Activated T-cell treated with anti-CD3 and anti-CD28 coated beads, Interleukin-2, amount 50 U/mL, for 1 hour (primary cell): ENCODE measurements at places on chromosomes 3 and 15.

DNA sequence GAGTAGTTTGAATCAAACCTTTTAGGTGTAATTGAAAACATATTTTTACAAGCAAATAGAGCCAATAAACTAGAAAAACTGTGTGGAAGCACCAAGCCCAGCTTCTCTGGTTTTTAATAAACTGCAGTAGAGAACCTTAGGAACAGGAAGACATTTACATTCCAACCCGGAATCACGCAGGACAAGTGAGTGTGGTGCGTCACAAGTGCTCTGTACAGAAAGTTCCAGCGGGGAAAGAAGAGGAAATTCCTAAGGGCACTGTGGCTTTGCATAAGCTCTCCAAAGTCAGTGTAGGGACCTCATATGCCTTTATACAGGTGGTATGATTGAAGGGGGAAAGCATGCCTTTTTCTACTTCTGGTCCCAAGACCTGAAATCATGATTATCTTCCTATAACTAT lies 21.6 kb downstream of the COL8A1 start:
- DNase-seq, result no peak

- no peak for DNase-seq
These were observed 397 bp downstream of the PLXND1 start for GRCh38 chr3:129605922-129606635.

GRCh38 chr3:171347301-171348039 lies 112.7 kb downstream of the TNIK start:
- DNase-seq, result no peak

DNA sequence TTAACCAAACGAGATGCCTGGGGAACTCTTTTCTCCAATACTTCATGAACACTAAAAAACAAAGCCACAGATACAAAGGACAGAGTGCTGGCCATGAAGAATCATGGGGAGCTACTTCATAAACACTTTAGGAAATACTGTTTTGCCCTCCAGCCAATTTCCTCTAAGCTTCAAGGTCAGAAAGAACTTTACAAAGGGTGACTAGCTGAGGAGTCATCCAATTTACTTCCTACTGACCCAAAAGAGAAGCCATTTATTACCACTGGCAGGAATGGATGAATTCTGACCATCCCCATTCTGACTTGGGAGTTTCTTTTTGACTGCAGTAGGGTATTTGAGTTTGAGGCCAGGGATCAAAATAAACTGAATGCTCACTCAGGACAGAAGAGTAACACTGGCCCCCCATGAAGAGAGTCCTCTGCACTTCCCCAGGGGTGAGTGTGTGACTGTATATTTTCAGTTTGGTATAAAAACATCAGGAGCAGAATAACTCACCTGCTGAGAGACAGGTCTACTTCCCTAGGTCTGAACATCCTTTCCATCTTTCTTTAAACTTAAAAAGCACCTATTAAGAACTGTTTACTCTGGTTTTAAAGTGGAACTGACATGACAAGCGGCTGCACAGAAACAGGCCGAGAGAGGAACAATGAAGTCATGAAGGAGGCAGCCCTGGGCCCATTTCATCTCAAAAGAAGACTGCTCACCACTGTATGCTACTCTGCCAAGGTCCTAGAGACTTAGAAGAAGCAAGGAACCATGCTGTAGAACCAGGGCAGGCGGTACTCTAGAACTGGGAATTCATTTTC lies 203.6 kb downstream of the TNIK start:
- no peak for DNase-seq

- DNase-seq, result no peak
These were observed 22.1 kb downstream of the SIAH2 start for GRCh38 chr3:150740733-150741496.

DNA sequence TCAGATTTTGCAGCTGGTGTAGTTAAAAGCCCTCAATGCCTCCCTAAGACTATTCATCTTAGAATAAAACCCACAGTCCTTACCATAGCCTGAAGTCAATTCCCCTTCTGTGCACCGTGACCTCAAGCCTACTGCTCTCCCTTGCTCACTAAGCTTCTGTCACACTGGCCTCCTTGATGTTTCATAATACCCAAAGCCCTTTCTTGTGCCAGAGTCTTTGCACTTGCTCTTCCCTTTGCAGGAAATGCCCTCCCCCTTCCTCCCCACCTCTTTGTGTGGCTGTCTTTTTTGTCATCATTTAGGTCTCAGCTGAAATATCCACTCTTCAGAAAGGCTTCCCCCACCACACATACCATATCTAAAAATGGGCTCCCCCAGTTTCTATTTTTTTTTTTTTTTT lies 4.2 kb upstream of the PLEKHO2 start:
- no peak for DNase-seq

- DNase-seq, result no peak
These were observed 3.8 kb downstream of the TYRO3 start for GRCh38 chr15:41562784-41563198.

- no peak for DNase-seq
These were observed 99.1 kb downstream of the DNASE1L3 start for GRCh38 chr3:58111513-58112184.

DNA sequence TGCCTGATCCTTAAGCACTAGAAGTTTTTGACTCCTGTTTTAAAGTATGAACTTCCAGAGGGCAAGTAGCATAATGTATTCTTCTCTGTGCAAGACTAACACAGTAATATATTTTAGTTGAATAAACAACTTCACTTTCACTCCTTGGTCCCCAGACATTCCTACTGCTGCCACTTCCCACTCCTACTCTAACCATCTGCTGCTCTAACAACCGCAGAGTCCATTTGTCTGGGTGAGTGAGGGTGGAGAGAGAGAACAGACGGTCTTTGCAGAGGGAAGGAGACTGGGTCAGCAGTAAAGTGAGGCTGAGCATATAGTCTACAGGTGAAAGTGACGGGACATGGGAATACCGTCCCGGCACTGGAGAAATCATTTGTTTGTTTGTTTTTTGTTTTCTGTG lies 301.0 kb upstream of the SLCO3A1 start:
- DNase-seq, result no peak

- DNase-seq, result no peak
These were observed 75.6 kb upstream of the CACNA2D3 start for GRCh38 chr3:54046641-54047214.

- DNase-seq, result peak; percentile 39
These were observed 1.3 kb downstream of the PPM1M start for GRCh38 chr3:52246728-52247408.

DNA sequence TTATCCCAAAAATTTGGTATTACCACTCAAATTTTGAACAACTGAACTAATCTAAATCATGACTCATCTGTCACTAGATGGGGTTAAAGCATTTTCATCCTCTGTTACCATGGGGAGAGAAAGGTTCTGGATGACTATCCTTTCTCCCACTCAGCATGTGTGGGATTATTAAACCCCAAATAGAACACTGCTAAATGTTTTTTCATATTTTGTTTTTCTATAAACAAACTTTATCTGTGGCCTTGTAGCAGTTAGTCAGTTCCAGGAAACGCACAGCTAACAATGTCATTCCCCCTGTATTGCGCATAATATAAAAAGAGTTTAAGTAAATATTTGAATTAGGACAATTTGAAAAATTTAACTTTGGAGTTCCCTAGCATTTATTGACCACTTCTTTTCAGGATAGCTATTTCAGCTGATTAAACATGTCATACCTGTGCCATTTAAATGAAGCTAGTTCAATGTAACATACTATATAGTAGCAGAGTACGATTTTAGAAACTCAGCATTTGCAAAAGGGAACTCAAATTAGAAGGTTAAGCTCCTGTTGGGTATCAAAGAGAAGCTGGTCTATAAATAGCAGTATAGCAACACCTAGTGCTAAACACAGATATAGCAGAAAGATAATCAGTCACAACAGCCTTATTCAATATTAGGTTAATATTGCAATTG lies 9.2 kb upstream of the TMEM212 start:
- no peak for DNase-seq

- DNase-seq, result no peak
These were observed 2.3 kb downstream of the FBN1 start for GRCh38 chr15:48643206-48643605.

- DNase-seq, result no peak
These were observed 44.9 kb upstream of the SLC6A6 start for GRCh38 chr3:14357463-14357862.

DNA sequence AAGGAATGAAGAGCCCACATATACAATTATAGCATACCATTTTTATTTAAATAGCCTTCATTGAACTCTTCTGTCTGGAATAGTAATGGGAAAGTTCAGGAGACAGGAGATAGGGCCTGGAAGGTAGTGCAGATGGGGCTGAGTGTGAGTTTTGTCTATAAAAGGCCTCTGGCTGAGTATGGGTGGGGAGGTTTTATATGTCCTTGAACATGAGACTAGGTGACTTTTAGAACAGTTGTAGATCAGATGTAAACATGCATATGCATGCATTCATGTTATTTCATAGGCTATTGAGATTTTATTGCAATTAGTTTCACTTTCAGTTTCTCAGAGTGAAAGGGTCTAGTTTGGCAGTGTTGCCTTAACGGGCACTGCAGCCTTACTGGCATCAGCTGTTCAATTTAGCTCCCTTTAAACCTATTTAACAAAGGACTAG lies 27.1 kb downstream of the CGGBP1 start:
- DNase-seq, result no peak

GRCh38 chr3:82329300-82329699 lies 567.9 kb upstream of the GBE1 start:
- DNase-seq, result no peak

DNA sequence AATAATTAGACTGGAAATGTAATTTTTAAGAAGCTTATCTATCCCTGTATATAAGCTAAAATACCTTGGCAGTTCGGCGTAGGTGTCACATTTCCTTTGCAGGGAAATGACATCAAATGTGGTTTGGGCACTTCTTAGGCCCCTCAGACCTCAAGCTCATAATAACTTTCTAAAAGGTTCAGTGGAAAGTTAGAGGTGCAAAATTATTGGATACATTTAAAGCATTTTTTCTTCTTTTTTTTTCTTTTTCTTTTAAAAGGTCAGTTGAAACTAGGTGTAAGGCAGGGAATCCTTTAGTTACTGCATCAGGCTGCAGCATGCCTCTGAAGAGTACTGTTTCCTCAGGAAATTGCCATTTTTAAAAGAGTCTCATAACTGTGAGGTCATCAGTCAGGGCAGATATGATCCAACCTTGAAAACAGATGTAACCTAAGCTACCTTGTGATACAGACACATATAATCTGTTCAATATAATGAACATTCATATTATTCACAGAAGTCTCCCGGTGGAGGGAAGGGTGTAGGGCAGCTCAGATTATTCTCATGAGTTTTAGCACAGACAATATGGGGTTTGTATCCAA lies 4.8 kb downstream of the SACM1L start:
- no peak for DNase-seq

- DNase-seq, result no peak
These were observed 4.7 kb downstream of the LRRK1 start for GRCh38 chr15:100923902-100924301.

DNA sequence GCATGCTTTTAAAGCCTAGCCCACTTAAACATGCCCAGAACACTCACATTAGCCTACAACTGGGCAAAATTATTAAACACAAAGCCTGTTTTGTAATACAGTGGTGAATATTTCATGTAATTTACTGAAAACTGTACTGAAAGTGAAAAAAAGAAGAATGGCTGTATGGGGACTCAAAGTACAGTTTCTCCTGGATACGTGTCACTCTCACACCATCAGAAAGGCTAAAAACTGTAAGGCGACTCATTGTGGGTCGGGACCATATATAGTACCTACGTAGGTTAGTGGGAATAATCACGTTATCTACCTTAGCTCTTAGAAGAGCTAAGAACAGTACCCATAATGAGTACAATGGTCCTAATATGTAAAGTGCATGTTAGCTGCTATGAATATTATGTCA lies 80.2 kb upstream of the SPATA12 start:
- DNase-seq, result no peak

- peak; percentile 14 for DNase-seq
These were observed 2.1 kb downstream of the GRM2 start for GRCh38 chr3:51709004-51709420.

DNA sequence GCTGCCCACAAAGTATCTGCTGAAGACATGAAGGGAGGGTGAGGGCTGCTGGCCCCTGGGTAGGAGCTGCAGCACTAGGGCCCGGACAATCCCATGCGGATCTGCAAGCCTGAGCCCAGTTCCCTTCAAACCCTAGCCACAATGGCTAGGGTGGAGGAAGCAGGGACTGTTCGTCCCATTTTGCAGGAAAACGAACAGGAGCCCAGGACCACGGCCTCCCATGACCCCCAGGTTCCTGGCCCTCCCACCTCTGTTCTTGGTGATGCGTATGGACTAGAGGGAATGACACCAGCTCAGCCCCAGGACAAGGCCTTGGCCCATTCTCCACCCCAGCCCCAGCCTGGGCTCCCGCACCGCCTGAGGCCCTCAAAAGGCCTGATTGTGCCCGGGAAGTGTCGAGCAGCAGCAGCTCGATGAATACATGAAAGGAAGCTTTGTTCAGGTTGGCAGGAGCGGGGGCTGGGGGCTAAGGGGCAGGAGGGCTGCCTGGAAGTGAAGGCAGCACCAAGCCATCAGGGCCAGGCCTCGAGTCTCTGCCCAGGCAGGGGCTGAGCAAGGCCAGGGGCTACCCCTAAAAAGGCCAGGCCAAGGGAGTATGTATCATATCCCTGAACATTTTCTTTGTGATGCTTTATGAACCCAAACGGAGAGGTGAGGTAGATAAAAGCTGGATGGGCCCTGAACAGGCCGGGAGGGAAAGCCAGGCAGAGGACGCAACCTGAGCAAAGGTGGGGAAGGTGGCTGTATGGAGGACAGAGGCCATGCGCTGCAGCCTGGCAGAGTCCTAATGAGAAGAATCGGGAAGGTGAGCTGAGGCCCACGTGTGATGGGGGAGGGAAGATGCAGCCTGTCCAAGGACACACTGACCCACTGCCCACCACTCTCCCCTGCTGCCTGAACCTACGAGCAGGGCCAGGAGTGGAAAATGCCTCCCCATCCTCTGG lies 12.2 kb downstream of the SEMA7A start:
- no peak for DNase-seq

DNA sequence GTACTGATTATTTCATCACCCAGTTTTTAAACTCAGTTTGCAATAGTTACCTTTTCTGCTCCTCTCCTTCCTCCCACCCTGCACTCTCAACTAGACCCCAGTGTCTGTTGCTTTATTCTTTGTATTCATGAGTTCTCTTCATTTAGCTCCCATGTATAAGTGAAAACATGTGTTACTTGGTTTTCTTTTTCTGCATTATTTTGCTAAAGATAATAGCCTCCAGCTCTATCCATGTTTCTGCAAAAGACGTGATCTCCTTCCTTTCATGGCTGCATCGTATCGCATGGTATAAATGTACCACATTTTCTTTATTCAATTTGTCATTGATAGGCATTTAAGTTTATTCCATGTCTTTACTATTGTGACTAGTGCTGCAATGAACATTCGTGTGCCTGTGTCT lies 79.0 kb downstream of the NAALADL2 start:
- no peak for DNase-seq

DNA sequence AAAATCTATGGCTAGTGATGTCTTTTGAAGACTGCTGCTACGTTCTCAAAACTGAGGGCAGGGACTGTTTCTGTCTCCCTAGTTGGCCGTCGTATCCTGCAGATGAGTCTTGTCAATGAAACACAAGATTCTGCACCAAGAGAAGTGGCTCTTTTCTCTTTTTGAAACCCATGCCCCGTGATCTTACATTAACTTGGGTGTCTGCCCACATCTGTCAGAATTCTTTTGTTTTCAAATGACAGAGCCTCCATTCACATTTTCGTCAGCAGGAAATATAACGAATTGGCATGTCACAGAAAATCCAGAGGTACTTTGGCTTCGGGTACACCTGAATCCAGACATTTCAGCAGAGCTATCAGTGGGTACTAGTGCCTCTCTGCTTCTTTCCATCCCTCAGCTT lies 331.3 kb upstream of the PROK2 start:
- DNase-seq, result no peak

GRCh38 chr3:170054204-170054603 lies 16.4 kb downstream of the GPR160 start:
- no peak for DNase-seq

- DNase-seq, result no peak
These were observed 1.8 kb upstream of the GPR171 start for GRCh38 chr3:151204530-151205402.
